ENCODE measurements at places on chromosomes 7 and 10. TPM values are rescaled to one million over a fixed set of nuclear protein-coding genes. Genes with fewer than 3 reads are reported as not detected.

EPC1 gene
- 72.7 TPM for total RNA-seq

SIRT1 gene
- total RNA-seq, result 31.6 TPM

GNG11 gene
- total RNA-seq, result 2.4 TPM

HOXA9 gene
- total RNA-seq, result not detected

HELLS gene
- 27.3 TPM for total RNA-seq

OR2A1 gene
- not detected for total RNA-seq

SVIL gene
- total RNA-seq, result 0.62 TPM

PLXDC2 gene
- 0.16 TPM for total RNA-seq

TFPI2 gene
- 1.4 TPM for total RNA-seq

CTTNBP2 gene
- total RNA-seq, result 0.49 TPM

CTAGE8 gene
- 0.64 TPM for total RNA-seq

ELAPOR2 gene
- 5.1 TPM for total RNA-seq

TEX36 gene
- total RNA-seq, result not detected

SPDYE9 gene
- total RNA-seq, result not detected

KLHDC10 gene
- total RNA-seq, result 21.0 TPM

DNA sequence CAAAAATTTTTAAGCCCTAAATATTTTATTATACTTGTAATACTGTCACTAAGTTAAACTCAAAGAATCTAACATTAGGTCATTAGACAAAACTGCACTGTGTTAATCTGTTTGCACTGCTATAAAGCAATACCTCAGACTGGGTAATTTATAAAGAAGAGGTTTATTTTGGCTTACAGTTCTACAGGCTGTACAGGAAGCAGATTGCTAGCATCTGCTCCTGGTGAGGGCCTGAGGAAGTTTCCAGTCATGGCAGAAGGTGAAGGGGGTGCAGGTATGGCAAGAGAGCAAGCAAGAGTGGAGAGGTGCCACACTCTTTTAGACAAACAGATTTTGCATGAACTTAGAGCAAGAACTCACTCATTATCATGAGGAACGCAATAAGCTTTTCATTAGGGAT lies 125.7 kb downstream of the IMMP2L start:
- DNase-seq, result no peak

GRCh38 chr7:156107957-156108356 lies 295.7 kb upstream of the SHH start:
- DNase-seq, result no peak

DNA sequence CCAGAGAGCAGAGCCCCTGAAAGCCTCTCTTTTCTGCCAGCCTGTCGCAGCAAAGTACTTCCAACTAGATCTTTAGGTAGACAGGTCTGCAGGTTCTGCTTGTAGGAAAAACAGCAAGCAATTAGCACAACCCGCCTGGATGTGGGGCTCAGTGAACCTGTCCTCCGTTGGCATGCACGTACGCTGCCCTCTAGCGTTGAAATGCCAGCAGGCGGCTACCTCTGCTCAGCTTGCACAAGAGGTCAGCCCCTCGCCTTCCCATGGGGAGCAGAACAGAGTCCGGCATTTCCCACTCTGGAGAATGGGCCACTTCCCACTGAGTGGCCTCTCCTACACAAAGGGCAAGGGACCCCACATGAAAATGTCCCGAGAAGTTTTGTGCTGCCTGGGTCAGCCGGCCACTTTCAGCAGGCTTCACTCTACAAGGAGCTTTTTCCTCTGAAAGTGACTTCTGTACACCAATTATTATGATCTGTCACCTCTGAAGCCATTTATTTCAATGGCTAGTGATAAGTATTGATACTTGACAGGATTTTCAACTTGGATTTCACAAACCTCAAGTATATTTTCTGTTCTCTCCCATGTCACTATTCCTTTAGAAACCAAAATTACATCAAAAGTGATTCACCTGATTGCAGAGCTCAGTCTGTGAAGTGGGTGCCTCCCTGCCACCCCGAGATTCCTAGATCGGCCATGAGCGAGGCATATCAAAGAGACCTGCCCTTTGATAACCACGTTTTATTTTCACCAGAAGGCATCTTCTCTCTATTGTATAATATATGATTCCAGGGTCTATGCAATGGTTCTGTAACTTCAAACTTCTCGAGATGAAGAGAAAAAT lies 56.7 kb downstream of the JCAD start:
- no peak for DNase-seq

GRCh38 chr10:122258136-122259074 lies 12.7 kb upstream of the BTBD16 start:
- no peak for DNase-seq

GRCh38 chr7:141189231-141189630 lies 115.4 kb downstream of the TMEM178B start:
- no peak for DNase-seq

- DNase-seq, result no peak
Measured at GRCh38 chr10:122544493-122544892, 16.1 kb upstream of the DMBT1 start.

DNA sequence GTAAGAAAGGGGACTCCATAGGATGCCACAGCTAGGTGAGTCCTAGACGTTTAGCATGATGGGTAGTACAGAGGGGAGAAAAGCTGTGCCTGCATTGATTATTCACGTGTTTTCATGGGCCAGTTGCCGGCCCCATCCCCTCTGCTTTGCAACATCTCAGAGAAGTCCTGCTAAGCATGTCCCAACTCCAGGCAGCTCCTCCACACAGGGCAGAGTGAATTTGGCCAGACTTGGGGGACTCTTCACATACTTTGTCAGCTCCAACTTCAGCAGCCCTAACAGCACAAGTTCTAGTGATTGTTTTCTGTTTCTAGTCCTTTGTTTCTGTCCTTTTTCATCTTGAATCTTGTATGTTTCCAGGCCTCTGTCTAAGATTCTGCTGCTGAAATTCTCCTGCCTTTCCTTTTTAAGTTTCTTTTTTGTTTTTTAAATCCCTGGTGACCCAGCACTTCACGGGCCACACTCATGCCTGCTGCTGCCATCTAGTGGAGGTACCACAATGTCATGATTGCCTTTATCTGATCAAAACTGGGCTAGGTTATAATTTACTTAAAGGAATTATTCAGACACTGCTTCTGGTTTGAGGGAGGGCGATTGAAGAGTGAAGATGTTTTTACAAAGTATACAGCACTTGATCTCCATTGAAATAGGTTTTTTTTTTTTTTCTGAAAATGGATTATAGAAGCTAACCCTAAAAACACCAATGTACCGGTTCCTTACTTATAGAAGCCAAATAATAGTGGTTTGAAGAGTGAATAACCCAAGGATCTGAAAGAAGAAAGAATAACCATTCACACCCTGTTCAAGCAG lies 276.9 kb downstream of the CSTF2T start:
- DNase-seq, result no peak

DNA sequence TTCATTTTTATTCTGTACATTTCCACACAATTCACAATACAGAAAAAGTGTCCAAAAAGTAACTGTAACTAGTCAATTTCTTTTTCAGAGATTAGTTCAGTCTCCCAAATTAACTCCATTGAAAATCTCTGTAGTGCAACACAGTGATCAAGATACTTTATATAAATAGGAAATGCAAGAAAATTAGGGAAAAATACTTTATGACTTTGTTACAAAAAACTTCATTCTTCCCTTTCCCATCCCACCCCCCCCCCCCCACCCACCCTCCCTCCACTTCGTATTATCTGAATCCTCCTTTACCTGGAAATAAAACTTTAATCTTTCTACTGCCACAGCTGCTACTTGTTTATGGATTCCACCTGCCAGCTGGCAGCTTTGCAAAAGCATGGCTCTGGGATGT lies 37.5 kb upstream of the PTN start:
- no peak for DNase-seq

GRCh38 chr10:55870186-55870585 lies 490.9 kb downstream of the ZWINT start:
- no peak for DNase-seq

DNA sequence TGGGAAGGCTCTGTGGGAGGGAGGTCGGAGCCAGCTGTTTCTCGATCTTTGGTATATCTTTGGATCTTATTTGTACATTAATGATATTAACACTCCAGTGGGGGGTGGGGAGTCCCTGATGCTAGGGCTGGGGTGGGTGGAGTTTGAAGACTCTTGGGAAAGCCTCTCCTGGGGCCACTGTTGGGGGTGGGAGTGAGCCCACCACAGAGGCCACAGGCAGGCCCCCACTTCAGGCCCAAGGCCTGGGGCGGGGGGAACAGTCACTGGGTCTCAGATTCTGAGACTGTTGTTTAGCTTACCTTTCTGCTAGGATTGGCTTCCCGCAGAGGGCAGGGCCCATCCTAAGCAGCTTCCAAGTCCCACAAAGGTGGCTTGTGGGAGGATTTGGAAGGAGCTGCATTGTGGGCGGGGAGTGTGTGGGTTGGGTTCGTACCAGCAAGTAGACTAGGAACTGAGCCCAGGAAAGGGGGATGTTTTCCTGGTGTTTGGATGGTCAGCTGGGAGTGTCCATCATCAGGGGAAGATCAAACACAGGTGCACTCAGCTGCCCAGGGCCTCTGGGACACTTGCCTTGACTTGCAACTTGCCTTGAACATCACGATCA lies 11.9 kb downstream of the YKT6 start:
- peak; percentile 8 for DNase-seq

DNA sequence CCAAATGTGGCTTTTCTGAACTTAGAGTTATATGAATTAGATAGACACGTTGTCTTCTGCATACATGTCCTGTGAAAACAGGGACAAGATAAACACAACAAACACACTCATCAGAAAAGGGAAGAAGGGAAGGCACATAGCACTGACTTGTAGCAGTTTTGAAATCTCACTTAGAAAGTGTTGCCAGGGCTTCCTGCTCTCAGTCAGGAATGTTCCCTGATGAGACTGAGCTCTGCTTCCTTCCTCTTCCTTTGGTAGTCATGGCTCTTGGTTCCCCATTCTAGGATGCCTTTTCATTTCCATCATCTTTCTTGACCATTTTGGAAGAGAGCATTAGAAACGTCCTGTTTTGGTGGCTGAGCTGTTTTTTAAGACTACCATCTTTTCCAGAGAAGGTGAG lies 233.8 kb upstream of the LYZL1 start:
- no peak for DNase-seq

GRCh38 chr7:108376206-108376605 lies 80.0 kb downstream of the NRCAM start:
- DNase-seq, result no peak

DNA sequence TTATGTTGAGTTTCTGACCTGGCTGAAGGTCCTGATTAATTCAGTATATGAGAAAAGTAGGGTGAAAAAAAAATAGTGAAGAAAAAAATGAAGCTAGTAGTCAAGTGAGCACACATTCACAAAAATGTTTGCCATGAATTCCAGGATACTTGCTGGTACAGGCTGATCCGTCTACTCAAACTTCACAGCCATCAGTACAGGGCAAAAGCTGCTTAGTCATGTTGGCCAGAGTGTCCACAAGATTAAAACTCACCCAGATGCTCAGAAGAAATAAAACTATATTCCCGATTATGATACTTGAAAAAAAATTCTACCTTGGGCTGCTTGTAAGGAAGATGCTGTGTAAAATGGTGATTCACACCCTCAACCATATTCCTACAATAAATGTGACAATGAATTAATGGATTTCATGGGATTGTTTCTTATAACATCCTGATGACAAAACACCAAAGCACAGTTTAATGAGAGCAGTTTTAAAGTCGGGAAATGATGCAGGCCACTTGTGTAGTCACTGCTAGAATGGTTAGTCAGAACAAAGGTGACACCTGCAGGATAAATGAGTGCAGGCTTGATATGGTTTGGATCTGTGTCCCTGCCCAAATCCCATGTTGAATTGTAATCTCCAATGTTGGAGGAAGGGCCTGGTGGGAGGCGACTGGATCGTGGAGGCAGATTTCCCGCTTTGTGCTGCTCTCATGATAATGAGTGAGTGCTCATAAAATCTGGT lies 49.2 kb upstream of the ANKRD1 start:
- DNase-seq, result no peak

Measured in activated B cell treated with CpG ODN at 0.5 μM for 24 hours (primary cell).